GM23248 (cell line): ENCODE measurements at places on chromosomes 11 and 22.

GRCh38 chr11:65883786-65884715 lies 4.2 kb downstream of the FIBP start:
- DNase-seq = no peak

GRCh38 chr11:119168471-119169281 lies at the start of gene NLRX1:
Gene NLRX1 (plus strand): TSS chr11:119168725. CDS start chr11:119171404, 2,679 bp downstream.
- peak; percentile 94 for DNase-seq

DNA sequence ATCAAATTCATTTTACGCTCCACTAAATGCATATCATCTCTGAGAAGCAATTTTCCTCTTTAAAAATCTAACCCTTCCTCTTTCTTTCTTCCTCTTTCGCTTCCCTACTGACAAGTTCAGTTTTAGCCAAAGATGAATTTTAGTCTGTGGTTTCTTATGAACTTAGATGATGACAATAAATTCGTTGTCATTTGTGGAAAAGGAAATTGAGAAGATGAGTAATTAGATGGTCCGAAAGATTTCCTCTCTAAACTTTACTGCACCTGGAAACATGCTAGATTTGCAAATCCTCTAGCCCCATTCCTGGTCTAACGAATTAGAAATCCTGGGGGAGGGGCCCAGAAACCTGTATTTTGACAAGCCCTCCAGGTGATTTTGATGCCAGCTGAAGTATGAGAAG lies 855.4 kb upstream of the CHORDC1 start:
- no peak for DNase-seq

- DNase-seq = no peak
Measured at GRCh38 chr11:74097686-74098237, 73.0 kb downstream of the C2CD3 start.

DNA sequence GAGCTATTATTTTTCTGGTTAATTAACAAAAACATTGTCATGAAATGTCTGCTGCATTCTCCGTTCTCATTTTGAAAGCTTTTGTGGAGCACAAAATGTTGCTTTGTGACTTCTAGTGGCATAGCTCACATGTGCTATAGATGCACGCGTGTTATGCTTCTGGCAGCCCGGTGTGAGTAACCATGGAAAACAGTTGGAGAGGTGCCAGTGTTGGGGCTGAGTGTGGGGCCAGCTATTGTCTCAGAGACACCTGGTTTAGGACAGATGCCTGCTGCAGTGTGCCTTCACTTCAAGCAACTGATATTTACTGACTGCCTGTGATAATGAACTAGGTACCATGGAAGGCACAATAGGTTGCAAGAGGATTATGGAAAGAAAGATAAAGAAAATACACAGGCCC lies 760.6 kb downstream of the NTM start:
- DNase-seq = no peak

DNA sequence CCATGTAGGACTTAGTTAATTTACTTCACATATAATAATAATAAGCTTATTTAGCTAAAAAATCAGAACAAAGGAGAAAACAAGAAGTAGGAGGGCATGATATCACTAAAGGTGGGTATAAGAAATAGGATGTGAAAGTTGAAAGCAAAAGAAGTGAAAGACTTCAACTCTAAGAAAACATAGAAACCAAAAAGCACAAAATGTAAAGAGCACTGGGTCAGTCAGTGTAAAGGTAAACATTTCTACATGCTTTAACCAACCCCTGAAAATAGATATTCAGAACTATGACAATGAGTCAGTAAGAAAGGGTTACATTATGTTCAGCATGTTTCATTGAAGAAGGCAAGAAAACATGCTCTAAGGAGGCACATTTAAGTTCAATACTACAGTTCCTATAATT lies 298.8 kb downstream of the SWAP70 start:
- no peak for DNase-seq

- peak; percentile 40 for DNase-seq
Measured at GRCh38 chr11:33691066-33691864, 9.4 kb downstream of the C11orf91 start.

- DNase-seq = peak; percentile 70
Measured at GRCh38 chr11:23765682-23766252, 731.1 kb upstream of the LUZP2 start.

DNA sequence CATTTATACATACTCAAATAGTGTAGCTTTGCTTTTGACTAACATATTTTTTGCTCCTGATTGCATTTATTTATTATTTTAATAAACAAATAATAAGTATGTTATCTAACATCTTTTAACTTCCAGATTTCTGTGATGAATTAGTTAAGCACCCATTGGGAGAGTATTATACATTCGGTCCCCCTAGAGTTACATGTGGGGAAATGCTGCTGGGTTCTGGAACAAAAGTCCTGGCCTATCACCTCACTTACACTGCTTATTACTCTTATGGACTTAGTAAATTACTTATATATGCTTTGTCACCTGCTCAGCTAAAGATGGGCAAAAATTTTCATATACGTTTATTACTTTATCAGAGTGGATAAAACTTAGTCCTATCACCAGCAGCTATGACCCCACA lies 1163.0 kb downstream of the FAM181B start:
- DNase-seq = no peak

GRCh38 chr11:45659818-45660160 lies 5.6 kb downstream of the CHST1 start:
- no peak for DNase-seq

GRCh38 chr11:104165014-104165413 lies 1.1 kb upstream of the PDGFD start:
- DNase-seq = no peak

DNA sequence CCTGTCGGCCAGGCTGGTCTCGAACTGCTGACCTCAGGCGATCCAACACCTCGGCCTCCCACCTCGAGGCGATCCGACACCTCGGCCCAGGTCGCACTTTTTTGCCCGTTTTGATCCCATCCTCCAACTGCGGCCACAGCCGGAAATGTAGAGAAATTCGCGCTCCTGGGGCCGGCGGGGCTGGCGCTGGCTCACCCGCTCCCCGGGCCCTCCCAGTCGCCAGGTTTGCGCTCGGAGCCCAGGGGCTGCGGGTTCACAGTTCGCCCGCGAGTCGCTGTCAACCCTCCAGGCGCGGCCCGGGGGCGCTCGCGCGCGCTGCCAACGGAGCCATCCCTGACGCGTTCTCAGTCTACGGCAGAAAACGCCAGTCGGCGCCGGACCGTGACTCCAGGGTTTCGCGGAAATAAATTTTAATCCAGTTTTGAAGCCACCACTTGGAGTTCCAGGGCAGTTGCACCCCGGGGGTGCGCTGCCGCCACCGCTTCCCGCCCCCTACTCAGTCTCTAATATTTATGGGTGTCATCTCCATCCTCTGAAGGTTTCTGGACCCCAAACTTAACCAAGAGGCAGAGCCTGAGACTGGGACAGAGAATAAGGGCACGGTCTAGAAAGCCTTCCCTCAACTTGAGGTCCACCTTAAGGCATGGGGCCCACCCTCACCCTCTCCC lies 1.5 kb upstream of the KLHDC7B start:
- peak; percentile 90 for DNase-seq

- DNase-seq = peak; percentile 83
Measured at GRCh38 chr22:43186272-43187170, at the start of gene TTLL12. Gene TTLL12 (minus strand): TSS chr22:43187134. CDS start chr22:43187069, 65 bp downstream.

- DNase-seq = peak; percentile 50
Measured at GRCh38 chr22:18012531-18012930, 11.8 kb downstream of the MICAL3 start.

- no peak for DNase-seq
Measured at GRCh38 chr11:69984457-69985261, 93.5 kb upstream of the ANO1 start.

DNA sequence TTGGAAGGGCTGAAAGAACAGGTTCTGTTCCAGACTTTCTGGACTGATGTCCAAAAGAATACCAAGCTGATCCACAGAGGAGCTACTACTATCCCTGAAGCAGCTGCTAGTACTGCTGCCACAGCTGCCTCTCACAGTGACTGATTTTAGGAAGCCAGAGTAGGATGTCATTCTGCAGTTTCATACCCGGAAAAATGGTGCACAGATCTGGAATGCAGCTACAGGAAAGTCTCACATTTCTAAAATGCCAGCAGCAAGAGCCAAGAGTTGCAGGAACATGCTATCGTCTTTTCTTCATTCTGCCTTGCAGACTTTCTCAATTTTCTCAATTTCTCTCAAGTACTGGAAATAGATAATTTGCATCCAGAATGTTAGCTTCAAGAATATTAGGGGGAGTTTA lies 19.4 kb upstream of the CCDC179 start:
- DNase-seq = peak; percentile 12
